Stimulated activated CD8-positive, alpha-beta memory T cell treated with anti-CD3 and anti-CD28 coated beads, Interleukin-2, amount 100 ng/mL, for 1 hour (primary cell): ENCODE measurements at places on chromosomes 11 and 22.

DNA sequence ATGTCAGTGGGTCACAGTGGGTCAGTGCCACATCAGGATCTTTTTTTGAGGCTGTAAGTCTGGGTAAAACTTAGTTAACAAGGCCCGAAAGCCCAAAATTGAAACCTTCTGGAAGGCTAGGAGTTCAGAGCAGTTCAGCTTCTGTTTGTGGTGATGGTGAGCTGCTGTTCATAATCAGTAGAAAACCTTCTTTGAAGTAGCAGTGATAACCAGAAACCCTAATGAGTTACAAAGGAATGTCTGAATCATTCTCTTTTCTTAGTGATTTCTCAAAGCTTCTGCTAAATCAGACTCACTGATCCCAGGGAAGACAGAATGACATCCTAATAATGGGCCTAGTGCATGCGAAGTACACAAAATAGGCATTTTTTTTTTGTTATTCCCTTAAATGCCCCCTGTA lies 124.7 kb downstream of the PARVA start:
- no peak for DNase-seq

DNA sequence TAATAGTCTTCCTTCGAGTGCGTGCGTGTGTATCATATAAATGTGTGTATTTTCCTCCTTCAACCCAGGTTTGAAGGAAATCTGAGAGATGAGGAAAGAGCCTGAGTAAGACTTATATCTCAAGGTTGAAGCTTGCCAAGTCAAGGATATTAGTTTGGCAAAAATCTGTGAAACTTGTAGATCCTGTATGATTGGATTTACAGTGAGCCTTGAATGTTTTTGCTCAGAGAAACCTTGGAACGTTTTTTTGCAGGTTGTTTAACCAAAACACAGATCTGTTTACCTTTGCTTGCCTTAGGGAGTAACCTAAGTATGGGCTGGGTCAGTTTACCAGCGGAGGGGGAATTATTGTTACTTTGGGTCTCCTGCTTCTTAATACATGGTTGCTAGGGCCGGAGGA lies 35.9 kb upstream of the SORL1-AS1 start:
- DNase-seq, result no peak

DNA sequence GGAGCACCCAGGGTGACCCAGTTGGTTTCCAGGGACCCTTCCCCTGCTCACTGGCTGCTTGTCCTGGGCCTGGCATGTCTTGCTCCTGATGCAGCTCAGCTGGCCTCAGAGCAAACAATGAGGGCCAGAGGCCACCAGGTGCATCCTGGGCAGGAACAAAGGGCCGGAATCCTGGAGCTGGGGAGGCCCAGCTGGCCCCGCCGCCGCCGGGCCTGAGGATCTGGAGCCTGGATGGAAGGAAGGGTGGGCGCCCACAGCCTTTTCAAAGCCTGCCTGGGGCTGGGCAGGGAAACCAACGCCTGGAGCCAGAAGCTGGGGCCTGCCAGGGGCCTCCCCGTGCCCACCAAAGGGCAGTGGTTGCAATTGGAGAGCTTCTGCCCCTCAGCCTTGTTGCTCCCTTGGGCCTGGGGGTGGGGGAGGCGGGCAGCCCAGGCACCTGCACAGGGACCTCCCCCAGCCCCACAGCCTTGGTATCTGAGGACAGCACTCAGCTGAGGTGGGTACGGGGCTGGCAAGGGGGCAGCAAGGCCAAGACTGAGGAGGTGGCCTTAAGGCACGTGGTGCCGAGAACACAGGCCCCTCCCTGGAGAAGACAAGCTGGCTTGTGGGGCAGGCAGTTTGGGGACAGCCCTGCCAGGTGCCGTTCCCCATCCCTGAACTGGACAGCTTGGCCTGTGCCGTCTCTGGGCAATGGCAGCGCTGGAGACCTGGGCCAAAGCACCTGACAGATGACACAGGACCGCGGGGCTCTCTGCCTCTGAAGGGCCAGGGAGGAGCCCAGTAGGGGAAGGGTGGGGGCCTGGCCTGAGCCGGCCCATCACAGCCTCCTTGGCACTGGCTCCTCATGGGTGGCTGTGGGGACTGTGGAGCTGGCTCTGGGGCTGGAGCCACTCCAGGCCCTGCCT lies 7.1 kb upstream of the ADORA2A start:
- DNase-seq, result no peak

GRCh38 chr11:60937144-60937527 lies 12.9 kb downstream of the TMEM132A start:
- DNase-seq, result no peak

DNA sequence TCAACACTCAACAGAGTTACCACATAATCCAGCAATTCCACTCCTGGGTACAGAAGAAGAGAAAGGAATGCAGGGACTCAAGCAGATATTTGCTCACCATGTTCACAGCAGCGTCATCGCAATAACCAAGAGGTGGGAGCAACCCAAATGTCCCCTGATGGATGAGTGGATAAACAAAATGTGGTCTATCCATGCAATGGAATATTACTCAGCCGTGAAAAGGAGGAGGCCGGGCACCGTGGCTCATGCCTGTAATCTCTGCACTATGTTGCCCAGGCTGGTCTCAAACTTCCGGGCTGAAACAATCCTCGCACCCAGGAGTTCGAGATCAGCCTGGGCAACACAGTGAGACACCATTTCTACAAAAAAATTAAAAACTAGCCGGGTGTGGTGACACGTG lies 131.7 kb downstream of the CTTN start:
- no peak for DNase-seq

- DNase-seq, result no peak
These were observed 451.3 kb upstream of the B3GAT1 start for GRCh38 chr11:134863294-134863693.

DNA sequence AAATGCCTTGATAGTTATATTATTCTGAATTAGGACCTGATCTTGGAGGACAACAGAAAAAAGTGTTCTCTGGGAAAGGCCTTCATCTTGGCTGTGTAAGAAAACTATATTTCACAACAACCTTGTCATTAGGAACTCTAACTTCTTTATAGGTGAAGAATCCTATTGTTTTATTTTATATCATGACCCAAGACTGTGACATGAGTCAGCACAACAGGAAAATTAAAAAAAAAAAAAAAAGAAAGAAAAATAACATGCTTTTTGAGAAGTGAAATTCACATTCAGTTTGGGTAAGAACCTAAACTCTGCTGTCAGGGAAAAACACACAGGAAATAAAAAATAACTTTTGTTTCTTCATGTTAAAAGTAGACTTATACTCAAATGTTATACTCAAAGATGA lies 11.7 kb upstream of the FOLR2 start:
- no peak for DNase-seq

DNA sequence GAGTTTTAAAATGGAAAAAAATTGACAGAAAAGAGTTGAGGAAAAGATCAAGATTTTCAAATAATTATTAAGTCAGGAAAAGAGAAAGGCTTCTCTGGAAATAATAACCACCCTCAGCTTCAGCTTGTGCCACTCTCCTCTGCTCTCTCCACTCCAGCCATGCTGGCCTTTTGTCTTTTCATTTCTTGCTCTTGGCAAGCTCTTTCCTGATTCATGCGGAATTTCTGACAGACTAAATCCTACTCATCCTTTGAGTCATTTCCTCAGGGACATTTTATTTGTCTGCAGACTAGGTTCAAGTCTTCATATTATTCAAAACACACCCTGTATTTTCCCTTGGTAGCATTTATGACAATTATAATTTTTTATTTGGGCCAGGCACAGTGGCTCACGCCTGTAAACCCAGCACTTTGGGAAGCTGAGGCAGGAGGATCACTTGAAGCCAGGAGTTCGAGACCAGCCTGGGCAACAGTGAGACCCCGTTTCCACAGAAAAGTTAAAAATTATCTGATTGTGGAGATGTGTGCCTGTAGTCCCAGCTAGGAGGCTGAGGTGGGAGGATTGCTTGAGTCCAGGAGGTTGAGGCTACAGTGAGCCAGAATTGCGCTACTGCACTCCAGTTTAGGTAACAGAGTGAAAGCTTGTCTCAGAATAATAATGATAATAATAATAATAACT lies 7.8 kb upstream of the P4HA3 start:
- DNase-seq, result no peak

DNA sequence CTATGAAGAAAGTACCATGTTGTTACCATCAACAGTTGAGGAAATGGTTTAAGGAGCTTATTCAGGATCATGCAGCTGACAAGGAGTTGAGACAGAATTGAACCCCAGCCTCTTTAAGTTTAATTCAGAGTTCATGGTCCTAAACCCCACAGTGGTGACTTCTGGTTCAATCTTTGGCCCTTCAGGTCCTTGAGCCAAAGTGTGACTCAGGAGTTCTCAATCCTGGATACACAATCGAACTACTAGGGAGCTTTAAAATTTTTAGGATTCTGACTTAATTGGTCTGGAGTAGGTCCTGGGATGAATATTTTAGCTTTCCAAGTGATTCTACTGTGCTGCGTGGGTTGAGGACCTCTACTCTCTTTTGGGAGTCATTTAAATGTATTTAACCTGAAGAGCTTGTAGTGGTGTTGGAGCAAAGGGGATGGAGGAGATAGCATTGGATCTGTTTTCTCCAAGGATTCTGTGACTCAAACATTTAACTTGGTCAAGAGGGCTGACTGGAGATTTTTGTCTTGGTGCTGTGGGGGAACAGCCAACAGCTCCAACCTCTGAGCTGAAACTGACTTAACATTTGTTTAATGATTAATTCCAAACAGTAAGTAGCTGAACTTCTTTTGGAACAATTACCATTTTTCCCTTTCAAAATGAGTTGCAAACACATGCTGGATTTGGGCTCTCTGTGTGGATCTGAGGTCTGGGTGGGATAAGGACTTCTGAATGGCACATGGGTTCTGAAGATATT lies 80.1 kb downstream of the INSC start:
- no peak for DNase-seq

DNA sequence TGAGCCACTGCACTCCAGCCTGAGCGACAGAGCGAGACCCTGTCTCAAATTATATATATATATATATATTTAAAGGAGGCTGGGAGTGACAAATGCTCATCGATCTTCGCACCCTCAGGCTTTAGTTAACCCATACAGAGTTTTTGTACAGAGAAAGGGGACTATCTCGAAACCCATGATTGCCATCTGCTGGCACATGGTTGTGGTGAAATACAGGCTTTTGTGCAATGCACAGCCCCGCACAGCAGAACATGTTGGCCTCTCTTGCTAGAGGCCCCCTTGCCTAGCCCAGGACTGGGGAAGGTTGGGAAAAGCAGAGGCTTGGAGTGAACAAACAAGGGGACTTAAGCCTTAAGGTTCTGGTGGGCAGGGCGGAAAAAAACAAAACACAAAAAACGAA lies 3.6 kb downstream of the MYBPC3 start:
- DNase-seq, result no peak

- no peak for DNase-seq
These were observed 36.2 kb downstream of the USP35 start for GRCh38 chr11:78224906-78225420.

GRCh38 chr11:120027546-120028180 lies 110.2 kb downstream of the TRIM29 start:
- DNase-seq, result no peak

DNA sequence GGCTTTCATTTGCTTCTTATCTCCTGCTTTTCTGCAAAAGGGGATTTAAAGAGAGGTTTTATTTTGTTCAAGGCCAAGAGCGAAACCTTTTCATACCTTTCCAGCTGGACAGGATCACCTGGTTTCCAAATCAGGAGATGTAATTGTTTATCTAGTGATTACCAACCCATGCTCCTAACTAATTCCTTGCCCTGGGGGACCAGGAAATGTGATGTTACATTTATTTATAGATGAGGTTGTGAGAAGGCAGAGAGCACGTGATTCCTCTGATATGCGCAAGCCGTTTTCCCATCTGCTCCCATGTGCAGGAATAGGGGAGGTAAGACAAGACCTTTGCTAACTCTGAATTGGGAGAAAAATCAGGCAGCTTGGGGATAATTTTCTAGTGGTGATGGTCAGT lies 507.2 kb upstream of the LARGE1 start:
- no peak for DNase-seq

DNA sequence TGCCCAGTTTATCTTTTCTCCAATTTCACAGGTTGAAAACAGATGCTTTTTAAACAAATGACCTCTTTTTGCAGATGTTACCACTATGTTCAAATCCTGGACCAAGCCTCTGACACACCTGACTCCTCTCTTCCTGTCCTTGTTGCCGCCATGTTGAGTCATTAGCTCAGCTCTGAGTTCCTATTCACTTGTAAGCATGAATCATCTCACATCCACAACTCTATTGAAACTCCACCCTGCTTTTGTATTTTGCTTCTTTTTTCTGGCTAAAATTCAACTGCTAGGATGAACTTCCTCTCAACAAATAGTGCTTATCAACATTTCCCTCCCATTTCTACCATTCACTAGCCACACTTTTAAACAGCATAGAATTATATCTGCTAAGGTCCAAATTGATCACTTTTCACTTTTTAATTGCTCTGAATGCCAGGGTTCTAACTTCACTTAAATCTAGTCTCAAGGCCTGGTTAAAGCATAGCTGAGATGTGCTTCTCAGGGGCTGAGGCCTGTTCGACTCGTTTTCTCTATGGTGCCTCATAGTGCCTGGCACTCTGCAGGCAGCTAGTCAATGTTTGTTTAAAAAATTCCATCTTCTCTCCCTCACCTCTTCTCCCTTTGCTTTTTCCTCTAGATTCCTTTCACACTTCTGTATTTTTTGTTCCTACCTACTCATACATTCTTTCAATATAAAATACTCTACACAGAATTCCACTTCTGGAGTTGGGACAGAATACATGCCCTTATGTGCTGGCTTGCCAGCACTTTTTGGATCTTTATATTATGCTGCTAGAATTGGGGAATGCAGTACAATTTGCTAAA lies 3.9 kb downstream of the JOSD1 start:
- DNase-seq, result no peak

- DNase-seq, result no peak
These were observed 452 bp downstream of the MACROD1 start for GRCh38 chr11:64165481-64165841.

DNA sequence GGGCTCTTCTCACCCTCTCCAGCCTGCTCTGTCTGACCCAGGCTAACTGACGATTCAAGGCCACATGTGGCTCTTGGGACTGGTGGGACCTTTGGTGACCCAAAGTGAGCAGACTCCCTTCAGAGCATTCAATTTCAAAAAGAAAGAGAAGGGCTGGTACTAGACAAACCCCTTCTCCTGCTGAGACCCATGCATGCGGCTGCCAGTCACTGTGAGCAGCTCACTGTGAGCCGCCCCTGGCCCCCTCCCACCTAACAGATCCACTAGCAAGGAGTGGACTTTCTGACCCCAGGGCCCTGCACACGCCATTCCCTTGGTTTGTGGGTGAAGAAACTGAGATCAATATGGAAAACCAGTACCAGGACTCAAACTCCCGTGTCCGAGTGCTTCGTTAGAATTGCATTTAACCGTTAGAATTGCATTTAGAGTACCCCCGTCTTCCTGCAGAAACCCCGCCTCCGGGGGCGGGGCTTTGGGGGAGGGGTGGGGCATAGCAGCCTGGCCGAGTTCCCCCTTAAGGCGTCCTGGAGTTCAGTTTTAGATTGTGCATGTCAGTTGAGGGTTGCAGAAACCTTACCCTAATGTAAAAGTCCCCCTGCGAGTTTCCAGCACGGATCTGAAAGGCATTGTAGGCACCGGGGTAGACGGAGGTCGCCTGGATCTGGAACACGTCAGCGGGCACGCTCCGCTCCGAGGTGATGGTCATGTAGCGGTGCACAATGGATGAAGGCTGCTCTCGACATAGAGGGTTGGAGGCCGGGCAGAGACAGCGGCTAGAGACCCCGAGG lies 5.1 kb downstream of the EFEMP2 start:
- no peak for DNase-seq
